ENCODE measurements at places on chromosomes 5 and 9.

- no peak for DNase-seq
These were observed 25.3 kb downstream of the LRRC70 start for GRCh38 chr5:62603934-62604333.

GRCh38 chr9:121778252-121779225 is 127.1 kb downstream of the DAB2IP start:
- no peak for DNase-seq

DNA sequence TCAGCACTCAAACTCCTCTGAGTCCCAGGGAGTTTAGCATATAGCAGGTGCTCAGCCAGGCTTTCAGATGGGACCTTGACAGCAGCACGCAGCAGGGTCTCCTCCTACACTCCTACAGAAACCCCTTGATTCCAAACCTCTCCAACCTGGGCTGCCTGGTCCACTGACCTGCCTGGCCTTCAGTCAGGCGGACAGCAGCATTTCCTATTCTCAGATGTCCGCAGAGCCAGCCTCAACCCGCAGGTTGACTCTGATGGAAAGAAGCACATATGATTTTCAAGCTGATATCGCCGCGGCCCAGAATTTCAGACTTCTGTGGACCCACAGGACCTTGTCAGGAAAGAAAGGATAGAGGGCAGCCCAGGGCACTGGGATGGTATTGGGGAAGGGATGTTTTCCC is 5.3 kb upstream of the SLC25A48 start:
- no peak for DNase-seq

DNA sequence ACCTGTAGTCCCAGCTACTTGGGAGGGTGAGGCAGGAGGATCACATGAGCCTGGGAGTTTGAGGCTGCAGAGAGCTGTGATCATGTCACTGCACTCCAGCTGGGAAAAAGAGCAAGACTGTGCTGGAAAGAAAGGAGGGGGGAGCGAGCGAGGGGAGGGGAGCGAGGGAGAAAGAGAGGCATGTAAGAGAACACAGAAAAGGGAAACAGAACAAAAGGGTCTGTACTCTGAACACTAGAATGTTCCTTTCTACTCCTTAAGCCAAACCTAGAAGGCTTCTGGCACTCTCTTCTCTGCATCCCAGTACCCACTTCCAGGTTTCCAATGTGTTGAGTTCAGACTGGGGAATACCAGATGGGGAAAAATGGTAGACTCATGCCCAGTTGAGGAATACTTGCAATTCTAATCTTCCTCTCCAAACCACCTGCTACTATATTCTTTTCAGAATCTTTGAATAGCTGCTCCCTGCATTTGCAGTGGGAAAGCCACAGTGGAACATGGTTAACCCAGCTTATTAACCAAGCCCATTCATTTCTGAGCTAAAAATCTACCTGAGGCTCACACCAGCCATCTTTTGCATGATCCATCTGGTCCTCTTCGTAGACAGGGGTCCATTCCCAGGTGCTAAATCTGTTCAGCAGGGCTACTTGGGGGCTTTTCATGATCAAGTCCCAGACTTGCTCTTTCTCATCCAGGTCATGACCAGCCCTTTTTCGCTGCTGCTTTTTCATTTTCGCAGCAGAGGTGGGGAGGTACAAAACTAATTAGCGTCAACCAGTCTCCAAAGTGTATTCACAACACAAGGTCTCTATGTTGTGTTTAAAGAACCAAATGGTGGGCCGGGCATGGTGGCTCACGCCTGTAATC is 34.9 kb downstream of the SEMA4D start:
- DNase-seq: peak; percentile 48

- DNase-seq: no peak
These were observed 438 bp downstream of the NSUN2 start for GRCh38 chr5:6632324-6632887.

GRCh38 chr5:62343428-62343827 is 37.4 kb downstream of the KIF2A start:
- DNase-seq: no peak

DNA sequence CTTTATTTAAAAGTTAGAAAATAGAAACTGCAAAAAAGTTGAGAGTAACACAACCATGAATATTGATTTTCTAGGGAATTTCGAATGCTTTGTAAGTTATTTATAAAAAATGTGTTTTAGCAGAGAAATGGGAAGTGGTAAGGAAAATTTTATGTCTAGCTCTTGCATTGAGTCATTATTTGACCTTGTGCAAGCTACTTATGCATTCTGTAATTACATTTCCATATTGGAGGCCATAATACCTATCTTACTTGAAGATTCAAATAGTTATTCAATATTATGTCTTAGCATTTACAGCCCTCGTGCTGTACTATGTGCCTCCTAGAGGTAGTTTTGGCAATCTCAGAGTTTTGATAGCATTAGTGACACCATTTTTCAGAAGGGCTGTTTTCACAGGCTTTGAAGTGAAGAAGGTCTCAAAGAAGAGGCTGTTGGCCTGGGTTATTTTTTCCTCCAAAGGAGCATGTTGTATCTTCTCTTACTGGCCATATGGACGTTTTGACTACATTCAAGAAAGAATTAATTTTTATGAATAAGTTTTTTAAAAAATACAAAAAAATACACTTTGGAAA is 7.4 kb upstream of the DAP start:
- DNase-seq: no peak

GRCh38 chr9:33375238-33375840 is 27.0 kb downstream of the AQP7 start:
- DNase-seq: peak; percentile 47

- DNase-seq: no peak
These were observed 92.7 kb upstream of the CKMT2 start for GRCh38 chr5:81140441-81140840.

DNA sequence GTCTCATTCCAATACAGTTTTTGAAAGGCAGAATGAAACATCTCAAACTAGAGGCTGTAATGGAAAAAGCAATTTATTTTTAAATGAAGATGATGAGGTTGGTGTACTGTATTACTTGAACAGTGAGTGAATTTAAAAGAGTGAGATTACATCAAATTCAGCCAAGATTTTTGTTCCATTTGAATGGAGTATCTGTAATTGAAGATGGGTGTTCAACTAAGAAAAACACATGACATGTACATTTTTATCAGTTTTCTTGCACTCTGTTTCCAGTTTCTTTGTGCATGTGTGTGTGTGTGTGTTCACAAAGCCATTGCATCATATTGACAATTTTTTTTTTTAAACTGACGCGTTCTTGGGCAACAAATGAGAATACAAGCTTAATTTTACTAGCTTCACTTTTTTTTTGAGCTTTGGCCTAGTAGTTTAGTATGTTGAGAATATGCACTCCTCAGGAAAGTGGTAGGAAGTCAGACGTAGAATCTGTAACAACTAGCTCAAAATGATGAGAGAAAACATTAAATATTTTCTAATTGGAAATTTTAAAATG is 243.5 kb downstream of the MAST4 start:
- DNase-seq: no peak

GRCh38 chr5:15807248-15807647 is 307.3 kb downstream of the FBXL7 start:
- DNase-seq: no peak

- no peak for DNase-seq
These were observed 97.5 kb downstream of the MLLT3 start for GRCh38 chr9:20524776-20525175.

DNA sequence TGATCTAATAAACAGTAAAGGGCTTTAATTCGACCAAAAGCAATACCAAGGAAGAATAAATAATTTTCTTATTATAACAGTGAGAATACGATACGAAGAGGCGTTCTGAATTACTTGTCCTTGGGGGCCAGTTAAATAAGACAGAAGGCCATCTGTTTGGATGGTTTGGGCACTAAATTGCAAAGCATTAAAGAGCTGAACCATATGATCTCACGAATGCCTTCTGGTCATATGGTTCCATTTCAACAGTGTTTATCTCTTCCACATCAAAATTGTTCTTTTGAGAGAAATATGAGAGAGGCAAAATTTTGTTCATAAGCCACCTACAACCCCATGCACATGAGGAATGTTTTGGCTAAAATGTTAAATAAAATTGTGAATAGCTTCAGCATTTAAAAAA is 605.4 kb downstream of the PTPRD start:
- no peak for DNase-seq

- DNase-seq: no peak
These were observed 394.2 kb downstream of the RASEF start for GRCh38 chr9:82668689-82669199.

DNA sequence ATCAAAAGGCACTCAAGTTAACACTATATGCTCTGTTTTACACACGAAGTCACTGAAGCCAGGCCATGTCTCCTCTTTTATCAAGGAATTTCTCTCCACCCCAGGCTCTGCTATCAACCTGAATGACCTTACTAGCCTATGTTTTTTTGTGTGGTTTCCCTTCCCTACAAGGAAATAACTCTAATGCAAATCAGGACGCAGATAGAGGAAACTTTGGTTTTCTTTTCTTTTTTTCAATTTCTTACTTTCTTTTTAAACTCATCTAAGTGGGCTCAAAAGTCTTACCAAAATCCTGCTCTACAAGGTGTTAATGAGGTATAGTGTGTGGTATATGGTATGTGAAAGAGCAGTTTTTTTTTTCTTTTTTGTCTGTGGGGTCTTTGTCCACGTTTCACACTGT is 5.5 kb upstream of the SLC46A2 start:
- DNase-seq: no peak

DNA sequence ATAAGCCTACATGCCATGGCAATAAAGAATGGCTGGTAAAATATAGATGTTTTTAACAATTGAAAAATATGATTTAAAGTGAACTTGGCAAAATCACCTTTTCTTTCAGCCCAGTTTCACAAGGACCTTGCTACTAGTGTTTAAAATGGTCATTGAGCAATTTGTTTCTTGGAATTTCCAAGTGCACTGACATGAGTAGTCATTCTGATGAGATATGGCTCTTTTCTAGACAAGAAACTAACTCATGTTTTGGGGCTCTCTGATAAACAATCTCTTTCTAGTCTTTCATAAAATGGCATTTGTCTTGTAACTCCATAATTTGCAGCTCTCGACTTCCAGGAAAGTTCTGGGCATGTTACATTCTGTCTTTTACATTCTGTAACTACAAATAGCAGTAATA is 176.8 kb downstream of the NR2F1-AS1 start:
- no peak for DNase-seq

DNA sequence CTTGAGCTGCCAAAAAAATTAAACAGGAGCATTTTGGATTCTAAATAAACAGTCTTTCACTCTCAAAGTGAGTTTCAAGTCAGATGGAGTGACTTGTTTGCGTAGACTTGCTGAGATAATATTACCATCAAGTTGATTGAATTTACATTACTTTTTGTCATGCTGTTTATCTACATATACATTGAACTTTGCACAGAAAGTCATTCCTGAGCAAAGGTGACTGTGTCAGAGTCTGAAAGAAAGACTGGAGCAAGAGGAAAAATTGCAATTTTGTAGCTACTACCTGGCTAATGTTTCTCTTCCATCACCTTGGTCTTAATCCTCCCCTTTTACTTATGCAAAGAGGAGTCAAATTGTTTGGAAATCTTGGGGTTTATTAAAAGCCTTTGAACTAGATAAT is 179.4 kb downstream of the PTTG1 start:
- no peak for DNase-seq
